Stromal cell of bone marrow (primary cell): ENCODE measurements at places on chromosomes 4 and X.

- no peak for DNase-seq
Measured at GRCh38 chr4:95547715-95548471, 880 bp downstream of the UNC5C start.

DNA sequence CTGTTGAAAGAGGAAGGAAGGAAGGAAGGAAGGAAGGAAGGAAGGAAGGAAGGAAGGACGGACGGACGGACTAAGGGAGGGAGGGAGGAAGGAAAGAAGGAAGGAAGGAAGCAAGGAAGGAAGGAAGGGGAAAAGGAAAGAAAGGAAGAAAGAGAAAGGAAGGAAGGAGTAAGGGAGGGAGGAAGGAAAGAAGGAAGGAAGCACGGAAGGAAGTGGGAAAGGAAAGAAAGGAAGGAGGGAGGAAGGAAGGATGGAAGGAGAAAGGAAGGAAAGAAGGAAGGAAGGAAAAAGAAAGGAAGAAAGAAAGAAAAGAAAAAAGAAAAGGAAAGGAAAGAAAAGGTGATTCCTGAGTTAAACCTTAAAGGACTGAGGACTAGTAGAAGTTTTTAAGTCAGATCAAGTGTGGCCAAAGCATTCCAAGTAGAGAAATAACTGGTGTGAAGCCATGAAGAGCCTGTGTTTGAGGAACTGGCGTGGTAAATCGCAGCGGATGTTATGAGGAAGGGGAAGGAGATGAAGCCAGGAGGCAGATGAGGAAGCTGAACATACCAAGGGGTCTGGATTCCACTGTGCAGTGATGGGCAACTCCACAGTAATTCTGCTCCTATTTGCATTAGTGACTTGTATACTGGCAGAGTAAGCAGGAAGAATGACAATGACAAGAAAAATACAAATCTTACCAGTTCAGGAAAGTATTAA is 163.5 kb downstream of the MGST2 start:
- no peak for DNase-seq

GRCh38 chr4:48228949-48229348 is 40.7 kb downstream of the TEC start:
- no peak for DNase-seq

DNA sequence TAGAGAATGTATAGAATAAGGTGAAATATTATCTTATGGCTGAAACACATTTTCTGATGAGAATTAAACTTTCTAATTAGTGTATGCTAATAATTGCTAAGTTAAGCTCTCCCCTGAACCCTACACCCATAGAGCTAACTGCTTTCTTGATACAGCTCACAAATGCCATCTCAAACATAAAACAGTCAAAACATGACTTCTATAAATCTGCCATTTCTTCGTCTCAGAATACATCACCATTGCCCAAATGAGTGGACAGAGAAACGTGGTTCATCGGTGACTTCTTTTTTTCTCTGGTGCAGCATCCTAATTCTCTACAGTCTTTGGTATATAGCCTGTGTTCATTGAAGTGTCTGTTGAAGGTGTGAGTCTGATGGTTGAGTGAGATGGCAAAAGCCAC is 554.6 kb downstream of the NLGN4X start:
- DNase-seq, result no peak

GRCh38 chr4:82706349-82707000 is 92.1 kb downstream of the SCD5 start:
- DNase-seq, result peak; percentile 60

- peak; percentile 1 for DNase-seq
Measured at GRCh38 chrX:104565791-104566680, at the start of gene IL1RAPL2. IL1RAPL2 (plus strand) TSS chrX:104566199.

DNA sequence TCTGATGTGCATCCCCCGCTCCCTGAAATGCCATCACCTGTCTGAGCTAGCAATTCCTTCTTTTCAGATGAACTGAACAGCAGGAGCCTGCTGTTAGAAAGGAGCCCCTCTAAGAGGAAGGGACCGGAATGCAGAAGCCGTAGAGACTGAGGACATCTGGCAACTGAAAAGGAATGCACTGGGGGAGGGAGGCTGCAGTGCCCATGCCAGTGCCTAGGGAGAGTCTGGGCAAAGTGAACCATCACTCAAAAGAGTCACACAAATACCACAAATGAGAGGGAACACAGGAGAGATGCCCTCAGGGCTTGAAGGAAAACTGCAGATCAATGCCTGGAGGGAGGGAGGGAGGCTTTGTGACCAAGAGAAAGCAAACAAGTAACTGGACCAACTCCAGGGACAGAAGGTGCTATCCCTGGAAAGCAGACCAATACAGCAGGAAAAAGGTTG is 93.9 kb upstream of the CBR4 start:
- no peak for DNase-seq

DNA sequence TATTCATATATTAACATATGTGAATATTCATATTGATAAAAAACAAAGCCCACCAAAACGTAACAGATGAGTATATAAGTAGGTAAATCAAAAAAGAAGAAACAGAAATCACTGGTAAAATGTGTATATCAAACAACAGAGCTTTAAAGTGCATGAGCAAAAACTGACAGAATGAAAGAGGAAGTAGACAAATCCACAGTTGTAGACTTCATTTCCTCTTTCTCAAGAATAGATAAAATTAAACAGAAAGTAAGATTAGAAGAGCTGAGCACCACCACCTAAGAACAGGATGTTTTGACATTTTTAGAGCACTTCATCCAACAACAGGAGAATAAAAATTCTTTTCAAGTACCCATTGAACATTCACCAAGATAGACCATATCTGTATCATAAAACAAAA is 64.6 kb downstream of the CNKSR2 start:
- no peak for DNase-seq

DNA sequence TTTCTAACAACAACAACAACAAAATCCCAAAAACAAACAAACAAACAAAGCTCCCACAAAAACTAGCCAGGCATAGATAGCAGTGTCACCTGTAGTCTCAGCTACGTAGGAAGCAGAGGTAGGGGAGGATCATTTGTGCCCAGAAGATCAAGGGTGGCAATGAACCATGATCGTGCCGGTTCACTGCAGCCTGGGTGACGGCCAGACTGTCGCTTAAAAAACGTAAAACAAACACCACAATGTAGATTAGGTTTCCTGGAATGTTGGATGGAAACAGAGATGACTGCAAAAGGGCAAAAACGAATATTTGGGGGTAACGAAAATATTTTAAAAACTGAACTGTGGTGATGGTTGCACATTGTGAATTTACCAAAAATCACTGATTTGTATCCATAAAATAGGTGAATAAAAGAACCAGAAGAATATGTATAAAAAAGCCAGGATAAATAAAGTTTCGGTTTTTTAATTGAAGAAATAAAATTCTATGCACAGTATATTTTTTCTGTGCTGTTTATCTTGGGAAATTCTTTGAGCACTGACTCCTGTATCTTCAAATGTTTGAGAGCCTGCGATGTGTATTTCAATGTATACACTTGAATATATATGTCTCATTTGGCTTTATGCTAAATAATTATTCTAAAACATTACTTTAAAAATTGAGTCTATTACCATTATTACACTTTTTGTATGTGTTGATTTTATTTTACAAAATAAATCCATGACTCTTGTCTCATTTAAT is 1477.0 kb downstream of the PCDH7 start:
- DNase-seq, result no peak

- DNase-seq, result no peak
Measured at GRCh38 chr4:182893047-182893446, 24.1 kb downstream of the DCTD start.

DNA sequence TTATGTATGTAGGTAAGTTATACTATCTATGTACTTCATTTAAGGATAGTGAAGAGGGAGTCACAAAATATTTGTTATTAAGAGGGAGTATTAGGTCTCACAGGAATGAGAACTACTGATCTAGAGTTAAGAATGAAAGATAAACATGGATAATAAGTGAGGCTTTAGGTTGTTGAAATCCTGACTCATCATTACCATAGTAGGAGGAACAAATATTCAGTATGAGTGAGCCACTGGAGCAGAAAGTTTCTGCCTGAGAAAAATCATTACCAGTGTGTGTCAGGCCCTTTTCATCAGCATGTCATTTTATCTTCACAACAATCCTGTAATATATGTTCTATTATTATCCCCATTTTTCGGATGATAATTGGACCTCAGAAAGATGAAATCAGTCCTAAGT is 27.2 kb upstream of the IGSF1 start:
- DNase-seq, result no peak

DNA sequence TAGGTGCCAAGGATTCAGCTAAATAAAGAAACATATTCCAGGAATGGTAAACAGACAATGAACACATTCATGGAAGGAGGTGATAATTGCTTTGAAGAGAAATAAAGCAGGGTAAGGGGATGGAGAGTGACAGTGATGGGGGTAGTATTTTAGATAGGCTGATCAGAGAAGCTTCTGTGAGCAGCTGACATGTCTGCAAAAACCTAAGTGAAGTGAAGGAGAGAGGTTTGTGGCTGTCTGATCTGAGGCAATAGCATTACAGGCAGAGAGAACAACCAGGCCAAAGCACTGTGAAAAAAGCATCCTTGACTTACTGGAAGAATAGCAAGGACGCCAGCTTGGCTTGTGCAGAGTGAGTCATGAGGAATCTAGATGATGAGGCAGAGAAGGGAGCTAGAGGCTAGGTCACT is 271.9 kb upstream of the GATB start:
- DNase-seq, result peak; percentile 88

- DNase-seq, result no peak
Measured at GRCh38 chr4:8244001-8244757, 25.4 kb upstream of the HTRA3 start.

DNA sequence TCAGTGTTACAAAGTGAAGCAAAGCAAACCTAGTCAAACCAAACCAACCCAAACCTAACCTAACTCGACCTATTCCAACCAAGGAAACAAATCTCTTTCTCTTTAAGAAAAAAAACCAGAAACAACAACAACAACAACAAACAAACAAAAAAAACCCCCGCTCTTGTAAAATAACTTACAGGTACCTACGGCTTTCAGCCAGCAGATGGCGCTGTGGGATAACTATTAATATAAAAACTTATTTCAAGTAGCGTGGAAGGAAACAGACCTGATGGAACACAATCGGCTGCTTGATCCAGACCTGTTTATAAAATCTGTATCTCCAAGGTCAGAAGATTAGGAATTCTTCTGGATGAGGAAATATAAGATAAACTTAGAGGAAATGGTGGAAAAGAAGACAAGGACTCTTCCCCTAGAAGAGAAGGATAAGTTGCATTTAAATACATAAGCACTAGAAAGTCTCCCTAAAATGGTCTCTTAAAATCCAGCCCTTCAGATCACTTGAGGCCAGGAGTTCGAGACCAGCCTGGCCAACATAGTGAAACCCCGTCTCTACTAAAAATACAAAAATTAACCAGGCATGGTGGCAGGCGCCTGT is 34.4 kb upstream of the CDKL5 start:
- peak; percentile 15 for DNase-seq

DNA sequence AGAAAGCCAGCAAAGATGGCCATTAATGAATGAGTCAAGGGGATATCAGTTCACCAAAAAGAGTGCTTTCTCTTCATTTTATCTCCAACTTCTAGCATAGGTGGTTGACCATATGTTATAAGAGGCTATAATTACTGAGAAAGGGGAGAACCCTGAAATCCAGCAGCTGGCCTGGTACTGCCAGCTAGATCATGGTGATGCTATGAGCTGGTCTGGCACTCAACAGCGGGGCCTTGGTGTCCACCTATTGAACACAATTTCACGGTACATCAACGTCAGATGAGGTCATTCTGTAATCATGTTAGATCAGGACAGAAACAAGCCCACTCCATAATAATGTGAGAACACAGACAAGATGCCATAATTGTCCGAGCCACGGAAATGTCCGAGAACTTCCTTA is 1644.8 kb upstream of the PCDH7 start:
- DNase-seq, result no peak

GRCh38 chrX:26783512-26784225 is 567.7 kb downstream of the MAGEB5 start:
- DNase-seq, result peak; percentile 9

DNA sequence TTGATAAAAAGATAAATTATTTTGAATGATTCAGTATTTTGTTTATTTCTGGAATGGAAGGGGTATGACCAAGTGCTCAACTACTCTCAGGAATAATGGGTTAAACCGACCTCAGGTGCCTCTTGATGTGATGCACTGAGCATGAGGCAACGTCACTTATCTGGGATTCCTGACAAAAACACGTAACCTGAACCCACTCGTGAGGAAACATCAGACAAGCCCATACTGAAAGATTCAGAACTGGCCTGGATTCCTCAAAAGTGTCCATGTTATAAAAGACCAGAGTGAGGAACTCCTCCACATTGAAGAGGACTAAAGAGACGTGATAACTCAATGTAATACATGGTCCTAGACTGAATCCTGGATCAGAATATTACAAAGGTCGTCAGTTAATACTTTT is 144.0 kb downstream of the FNIP2 start:
- no peak for DNase-seq

- no peak for DNase-seq
Measured at GRCh38 chrX:152652060-152652459, 14.4 kb downstream of the GABRQ start.

- no peak for DNase-seq
Measured at GRCh38 chr4:74733756-74734155, 60.6 kb downstream of the BTC start.

DNA sequence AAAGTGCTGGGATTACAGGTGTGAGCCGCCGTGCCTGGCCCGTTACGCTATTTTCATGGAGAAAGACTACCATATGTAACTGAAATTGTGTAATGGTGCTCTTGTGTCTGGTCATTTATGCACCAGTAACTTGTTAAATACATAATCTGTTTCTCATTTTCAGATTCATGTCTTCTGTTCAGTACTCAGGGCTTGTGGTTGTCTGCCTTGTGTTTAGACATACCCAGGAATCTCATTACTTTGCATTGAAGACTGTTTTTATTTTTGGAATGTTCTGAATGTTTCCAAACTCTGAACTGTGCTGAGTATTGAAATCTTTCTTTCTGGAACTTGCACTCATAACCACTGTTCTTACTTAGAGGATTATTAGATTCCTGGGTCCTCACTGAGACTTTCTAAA is 52.8 kb downstream of the PDLIM5 start:
- DNase-seq, result no peak

GRCh38 chr4:8645753-8646124 is 53.2 kb downstream of the CPZ start:
- DNase-seq, result no peak

GRCh38 chr4:132085105-132085504 is 1064.0 kb upstream of the PCDH10 start:
- no peak for DNase-seq

GRCh38 chrX:7163146-7163677 is 15.3 kb upstream of the PUDP start:
- DNase-seq, result no peak

DNA sequence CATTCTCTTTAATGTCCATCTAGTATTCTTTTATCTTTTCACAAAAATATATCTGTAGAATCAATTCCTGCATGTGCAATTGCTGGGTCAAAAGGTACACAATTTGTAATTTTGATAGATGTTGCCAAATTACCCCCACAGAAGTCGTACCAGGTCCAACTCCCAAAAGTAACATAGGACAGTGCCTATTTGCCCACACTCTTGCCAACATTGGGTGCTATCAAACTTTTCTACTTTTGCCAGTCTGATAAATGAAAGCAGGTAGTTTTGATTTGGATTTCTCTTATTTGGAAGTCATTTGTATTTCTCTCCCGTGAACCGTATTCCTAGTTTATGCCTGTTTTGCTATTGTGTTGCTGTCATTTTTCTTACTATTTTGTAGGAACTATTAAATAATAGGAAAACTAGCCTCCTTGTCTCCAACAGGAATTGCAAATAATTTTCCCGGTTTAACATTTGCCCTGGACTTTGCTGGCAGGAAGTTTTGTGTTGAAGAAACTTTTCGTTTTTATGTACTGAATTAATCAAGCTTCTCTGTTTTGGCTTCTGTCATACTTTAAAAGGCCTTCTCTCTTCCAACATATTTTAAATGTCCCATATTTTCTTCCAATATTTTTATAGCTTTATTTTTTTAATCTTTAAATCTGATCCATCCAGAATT is 33.1 kb downstream of the ZNF275 start:
- no peak for DNase-seq
